ENCODE measurements at places on chromosomes 1 and 21.

- DNase-seq, result no peak
Observed at GRCh38 chr1:204634260-204634910, 51.2 kb downstream of the LRRN2 start.

DNA sequence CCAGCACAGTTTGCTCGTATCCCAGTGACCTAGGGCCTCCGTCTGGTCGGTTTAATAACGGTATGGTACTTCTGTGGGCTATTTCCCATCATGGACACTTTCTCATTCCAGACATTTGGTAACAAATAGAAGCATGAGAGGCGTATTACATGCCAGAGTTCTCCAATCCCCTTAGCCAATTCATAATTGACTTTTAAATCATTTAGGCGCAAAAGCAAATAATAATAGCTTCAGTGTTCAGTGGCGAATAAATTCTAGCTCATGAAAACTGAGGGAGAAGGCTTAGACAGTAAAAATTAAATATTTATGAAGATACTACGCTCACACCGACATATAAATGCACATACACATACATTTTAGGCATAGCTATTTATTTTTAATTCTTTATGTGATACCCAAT, 50.6 kb downstream of the CD247 start:
- DNase-seq, result no peak

- DNase-seq, result no peak
Observed at GRCh38 chr1:121522061-121522759, 337.4 kb downstream of the SRGAP2C start.

- no peak for DNase-seq
Observed at GRCh38 chr1:111099289-111099688, 40.6 kb downstream of the DRAM2 start.

GRCh38 chr1:200369706-200370105, 40.1 kb downstream of the ZNF281 start:
- DNase-seq, result no peak

DNA sequence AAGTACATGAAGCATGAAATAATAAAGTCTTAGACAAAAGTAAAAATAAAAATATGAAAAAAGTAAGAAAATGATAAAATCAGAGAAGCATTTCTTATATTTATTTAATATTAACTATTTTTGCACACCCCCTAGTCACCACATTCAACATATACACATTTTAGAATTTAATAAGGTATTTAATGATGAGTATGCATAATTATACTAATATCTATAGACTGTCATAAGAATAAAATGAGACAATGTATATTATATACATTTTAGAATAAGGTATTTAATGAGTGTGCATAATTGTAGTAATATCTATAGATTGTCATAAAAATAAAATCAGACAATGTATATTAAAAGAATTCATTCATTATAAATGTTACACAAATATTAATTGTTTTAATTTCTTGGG, 18.9 kb downstream of the PIGK start:
- DNase-seq, result no peak

DNA sequence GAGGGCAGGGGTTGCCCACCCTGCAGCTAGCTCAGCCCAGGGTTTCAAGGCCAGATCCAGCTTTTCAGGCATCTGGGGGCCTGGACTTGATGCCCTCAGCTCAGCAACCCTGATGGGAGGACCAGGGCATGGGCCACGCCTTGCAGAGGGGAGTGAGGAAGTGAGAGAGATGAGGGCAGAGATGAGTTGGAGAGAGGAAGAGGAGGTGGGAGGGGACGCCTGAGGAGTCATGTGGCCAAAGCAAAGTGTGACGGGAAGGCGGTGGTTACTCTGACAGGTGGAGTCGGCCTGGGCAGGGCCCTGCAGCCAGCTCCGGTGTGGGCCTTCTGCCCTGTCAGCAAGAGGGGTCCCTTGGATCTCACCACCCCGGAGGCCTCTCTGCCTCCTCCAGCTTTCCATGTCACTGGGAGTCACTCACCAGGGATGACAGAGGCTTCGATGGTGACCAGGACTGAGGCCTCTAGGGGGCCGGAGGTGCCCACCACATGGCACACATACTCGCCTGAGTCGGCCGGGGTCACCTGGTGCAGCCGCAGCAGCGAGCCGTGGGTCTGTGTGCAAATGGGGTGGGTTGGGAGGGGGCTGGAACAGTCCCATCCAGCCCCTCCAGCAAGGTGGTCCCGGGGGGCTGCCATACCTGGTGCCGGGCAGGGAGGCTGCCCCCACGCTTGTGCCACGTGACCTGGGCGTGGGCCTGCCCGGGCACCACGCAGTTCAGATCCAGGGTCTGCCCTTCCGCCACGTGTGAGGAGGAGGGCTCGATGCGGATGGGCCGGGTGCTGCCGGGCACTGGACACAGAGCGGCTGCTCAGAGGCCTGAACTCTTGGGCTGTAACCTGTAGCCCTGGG, 40.4 kb downstream of the LDLRAD2 start:
- no peak for DNase-seq

DNA sequence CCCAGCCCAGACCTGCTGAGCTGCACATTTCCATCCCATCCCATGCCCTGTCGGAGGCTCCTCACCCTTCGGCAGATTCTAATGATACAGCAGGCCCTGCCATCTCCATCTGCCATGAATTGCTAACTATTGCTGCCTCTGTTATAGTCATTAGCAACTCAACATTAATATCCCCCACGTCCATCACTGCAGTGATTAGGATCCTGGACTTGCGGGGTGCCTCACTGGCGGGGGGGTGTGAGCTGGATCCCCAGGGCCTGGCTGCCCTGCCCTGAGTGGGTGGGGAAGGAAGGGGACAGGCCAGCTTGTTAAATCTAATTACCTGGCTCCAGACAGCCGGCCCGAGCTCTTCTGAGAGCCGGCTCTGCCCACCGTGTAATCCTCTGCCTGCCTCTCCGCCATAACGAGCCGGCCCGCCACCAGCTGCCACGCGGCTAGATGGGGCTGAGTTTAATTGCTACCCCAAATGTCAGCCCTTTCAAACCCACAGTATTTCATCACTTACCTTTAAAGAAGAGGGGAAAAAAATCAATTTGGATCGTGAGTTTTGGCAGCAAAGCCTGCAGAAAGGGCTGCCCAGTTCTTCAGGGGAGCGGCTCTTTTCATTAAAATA, 227.3 kb upstream of the CSF3R start:
- peak; percentile 78 for DNase-seq

- DNase-seq, result peak; percentile 77
Observed at GRCh38 chr1:18949686-18950400, 6.6 kb downstream of the IFFO2 start.

DNA sequence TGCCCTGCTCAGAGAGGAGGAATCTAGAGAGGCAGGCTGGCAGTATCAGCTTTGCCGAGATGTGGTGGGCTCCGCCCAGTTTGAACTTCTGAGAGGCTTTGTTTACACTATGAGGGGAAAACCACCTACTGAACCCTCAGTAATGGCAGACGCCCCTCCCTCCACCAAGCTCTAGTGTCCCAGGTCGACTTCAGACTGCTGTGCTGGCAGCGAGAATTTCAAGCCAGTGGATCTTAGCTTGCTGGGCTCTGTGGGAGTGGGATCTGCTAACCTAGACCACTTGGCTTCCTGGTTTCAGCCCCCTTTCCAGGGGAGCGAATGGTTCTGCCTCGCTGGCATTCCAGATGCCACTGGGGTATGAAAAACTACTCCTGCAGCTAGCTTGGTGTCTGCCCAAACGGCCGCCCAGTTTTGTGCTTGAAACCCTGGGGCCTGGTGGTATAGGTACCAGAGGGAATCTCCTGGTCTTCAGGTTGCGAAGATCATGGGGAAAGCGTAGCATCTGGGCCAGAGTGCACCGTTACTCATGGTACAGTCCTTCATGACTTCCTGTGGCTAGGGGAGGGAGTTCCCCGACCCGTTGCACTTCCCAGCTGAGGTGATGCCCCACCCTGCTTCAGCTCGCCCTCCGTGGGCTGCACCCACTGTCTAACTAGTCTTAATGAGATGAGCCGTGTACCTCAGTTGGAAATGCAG, 43.6 kb downstream of the C21orf91 start:
- no peak for DNase-seq

GRCh38 chr1:56688522-56689026, 43.5 kb downstream of the PRKAA2 start:
- DNase-seq, result no peak

- DNase-seq, result no peak
Observed at GRCh38 chr1:166283190-166283589, 116.4 kb upstream of the FAM78B start.

GRCh38 chr1:221878134-221878533, 136.2 kb upstream of the DUSP10 start:
- no peak for DNase-seq

Measured in neural progenitor cell (in vitro differentiated cells).